Fibroblast of the aortic adventitia (primary cell): ENCODE measurements at places on chromosomes 4 and X. TPM values are rescaled to one million over a fixed set of nuclear protein-coding genes. Genes with fewer than 3 reads are reported as not detected.

AASDH gene
- 16.9 and 23.3 TPM in 2 replicates for total RNA-seq

PDZD4 gene
- total RNA-seq = 0.09 and 1.1 TPM in 2 replicates

PSAPL1 gene
- total RNA-seq = not detected in 2 replicates

RNF212 gene
- total RNA-seq = 2.8 and 6.9 TPM in 2 replicates

SH3TC1 gene
- 0.41 and 1.5 TPM in 2 replicates for total RNA-seq

LRIT3 gene
- under 0.01 TPM in 1 of 2 replicates, not detected in the other for total RNA-seq

HOPX gene
- 0.36 TPM in 1 of 2 replicates, not detected in the other for total RNA-seq

UGT8 gene
- 0.27 and 0.33 TPM in 2 replicates for total RNA-seq

CSAG2 gene
- not detected in 2 replicates for total RNA-seq

SSX4 gene
- total RNA-seq = not detected in 2 replicates

ERAS gene
- not detected in 2 replicates for total RNA-seq

TDO2 gene
- total RNA-seq = 1.5 and 1.8 TPM in 2 replicates

CDS1 gene
- 0.36 and 0.57 TPM in 2 replicates for total RNA-seq

MAGED4B gene
- 10.8 and 23.8 TPM in 2 replicates for total RNA-seq

PCSK1N gene
- total RNA-seq = not detected in 2 replicates

PF4V1 gene
- not detected in 2 replicates for total RNA-seq

CNKSR2 gene
- total RNA-seq = 0.99 and 4.7 TPM in 2 replicates

SLC2A9 gene
- total RNA-seq = 0.74 and 0.90 TPM in 2 replicates

FAT4 gene
- 29.2 and 32.8 TPM in 2 replicates for total RNA-seq

PFKFB1 gene
- 0.09 TPM in 1 of 2 replicates, not detected in the other for total RNA-seq

FAM47E gene
- 0.18 TPM in 1 of 2 replicates, not detected in the other for total RNA-seq

EFHC2 gene
- 0.45 and 0.49 TPM in 2 replicates for total RNA-seq
